GM19239 (cell line): ENCODE measurements at places on chromosomes 3 and 15.

DNA sequence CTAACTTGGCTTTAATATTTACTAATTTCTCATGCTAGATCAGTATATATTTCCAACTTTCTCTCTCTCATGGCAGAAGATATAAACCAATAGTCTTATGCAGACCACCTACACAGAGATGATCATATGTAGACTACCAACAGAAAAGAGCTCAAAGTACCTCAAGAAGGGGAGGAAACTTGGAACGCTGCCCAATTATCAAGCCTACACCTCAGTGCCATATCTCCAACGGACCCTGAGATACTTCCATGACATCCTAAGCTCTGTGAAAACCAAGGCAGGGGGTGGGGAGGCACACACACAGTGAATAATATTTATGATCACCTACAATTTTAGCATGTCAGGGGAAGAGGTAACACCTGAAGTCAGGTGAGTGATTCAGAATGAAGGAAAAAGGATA is 100.6 kb downstream of the STAG1 start:
- DNase-seq = no peak

DNA sequence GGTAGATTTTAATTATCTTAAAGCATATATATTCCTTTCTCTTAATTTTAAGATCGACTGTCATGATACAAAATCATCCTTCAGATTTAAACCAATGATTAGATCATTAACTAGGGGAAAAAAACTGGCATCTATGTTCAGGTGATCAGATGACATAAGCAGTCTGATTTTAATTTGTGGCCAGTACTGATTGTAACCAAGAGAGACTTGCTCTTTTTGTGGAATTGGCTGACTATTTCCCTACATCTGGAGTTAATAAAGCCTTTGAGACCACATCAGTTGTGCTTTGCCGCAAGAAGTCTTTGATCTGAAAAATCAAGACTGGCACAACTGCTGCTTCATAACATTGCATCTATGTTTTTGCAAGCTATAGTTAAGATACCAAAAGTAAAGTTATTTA is 148.4 kb upstream of the CGNL1 start:
- DNase-seq = no peak

DNA sequence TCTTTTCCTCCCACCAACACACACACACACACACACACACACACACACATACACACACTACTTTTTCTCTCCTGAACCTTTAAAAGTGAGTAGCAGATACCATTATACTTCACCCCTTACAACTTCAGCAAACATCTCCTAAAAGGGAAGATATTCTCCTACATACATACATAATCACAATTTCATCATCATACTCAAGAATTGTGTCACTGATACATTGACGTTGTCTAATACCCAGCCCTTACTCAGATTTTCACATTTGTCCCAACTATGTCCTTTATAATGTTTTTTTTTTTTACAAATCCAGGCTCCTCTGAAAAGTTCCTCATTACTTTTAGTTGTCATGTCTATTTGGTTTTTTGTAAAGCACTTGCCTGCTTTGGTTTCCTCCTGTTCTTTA is 18.5 kb downstream of the ABHD6 start:
- DNase-seq = no peak

DNA sequence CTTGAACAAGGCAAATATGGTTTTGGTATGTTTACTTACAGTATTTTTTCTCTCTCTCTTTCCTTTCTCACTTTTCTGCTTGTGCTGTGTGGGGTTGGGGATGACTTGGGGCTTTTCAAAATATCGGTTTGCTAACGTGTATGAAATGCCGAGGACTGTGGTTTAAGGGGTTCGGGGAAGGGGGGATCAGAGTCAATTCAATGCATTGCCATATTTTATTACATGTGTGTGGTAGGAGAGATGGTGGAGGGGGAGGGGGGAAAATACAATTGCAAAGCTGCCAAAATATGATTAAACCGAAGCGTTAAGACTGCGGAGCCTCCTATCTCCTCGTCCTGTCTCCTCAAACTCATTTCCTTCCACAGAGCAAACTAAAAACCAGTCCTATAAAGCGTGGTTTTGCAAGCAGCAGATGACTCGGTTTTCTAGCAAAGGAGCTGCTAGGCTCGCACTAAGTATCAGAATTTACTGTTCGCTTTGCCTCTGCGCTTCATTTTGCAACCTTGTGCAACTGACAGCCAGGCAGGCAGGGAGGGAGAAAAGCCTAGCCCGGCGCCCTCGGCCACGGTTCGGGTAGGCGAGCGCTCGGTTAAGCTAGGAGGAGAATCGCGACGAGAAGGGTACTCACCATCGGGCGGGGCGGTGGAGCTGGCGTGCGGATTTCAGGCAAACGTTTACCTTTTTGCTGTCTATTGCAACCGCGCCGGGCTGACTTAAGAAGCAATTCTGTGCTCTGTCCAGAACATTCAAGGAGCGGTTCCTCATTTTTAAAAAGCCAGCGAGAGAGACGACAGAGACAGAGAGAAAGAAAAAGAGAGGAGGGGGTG is 4.0 kb upstream of the NR2F2 start:
- no peak for DNase-seq

DNA sequence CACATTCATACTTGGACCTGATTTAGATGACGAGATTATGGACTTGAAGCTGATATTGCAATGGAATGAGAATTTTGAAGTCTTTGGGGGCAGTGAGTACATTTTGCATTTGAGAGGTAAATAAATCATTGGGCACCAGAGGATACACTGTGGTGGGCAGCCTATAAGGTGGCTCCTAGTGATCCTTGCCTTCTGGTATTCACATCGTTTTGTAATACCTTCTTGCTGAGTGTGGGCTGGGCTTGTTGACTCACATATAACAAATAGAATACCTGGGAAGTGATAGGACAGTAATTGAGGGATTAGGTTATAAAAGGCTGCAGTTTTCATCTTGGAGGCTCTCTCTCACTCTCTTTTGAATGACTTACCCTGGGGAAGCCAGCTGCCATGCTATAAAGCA is 605.5 kb upstream of the KCNMB2 start:
- no peak for DNase-seq

DNA sequence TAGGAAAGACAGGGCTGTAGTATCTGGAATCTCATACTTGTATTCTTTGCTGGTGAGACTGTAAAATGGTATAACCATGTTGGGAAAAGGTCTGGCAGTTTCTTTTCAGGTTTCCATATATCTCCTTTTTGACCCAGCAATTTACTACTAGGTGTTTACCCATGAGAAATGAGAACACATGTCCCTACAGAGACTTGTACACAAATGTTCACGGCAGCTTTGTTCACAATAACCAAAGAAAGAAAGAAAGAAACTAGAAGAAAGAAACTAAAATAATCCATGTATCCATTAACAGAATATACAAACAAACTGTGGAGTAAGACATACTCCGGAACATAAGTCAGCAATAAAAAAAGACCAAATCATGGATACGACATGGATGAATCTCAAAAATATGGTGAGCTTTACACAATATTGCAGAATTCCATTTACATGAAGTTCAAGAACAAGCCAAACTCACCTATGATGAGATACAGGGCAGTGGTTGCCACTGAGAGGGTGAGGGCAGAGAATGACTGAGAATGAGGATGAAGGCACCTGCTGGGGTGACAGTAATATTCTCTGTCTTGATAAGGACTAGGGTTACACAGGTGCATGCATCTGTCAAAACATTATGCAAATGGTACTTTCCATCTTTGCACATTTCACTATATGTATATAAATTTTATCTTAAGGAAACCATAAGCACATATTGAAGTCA is 2.7 kb downstream of the RFTN1 start:
- no peak for DNase-seq

- DNase-seq = peak; percentile 78
These were observed 23.2 kb downstream of the SENP8 start for GRCh38 chr15:72141171-72142084.

DNA sequence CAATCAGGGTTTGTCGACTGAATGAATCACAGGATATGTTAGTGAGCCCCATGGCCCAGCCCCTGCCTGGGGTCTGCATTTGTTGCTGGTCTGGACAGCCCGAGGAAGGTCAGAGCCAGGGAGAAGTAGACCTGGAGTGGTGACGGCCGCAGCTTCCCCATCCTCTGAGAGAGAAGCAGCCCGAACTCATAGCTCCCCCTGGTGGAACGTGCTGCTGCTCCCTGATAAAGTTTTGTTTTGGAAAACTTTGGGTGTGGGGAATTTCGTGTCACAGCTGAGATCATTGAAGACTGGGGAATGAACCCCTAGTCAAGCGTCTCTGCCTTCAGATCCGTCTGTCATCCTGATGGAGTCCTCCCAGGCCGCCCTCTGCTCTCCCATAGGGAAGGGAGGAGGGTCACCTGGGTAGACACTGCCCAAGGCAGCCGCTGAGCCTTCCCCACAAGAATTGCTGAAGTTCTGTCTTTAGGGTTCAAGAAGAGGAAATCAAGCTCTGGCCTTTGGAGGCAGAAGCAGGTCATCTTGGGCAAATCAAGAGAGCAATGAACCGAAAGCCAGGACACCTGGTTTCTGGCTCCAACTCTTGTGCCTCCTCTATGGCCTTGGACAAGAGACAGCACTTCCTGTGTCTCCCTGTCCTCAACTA is 60.5 kb downstream of the GLDN start:
- peak; percentile 28 for DNase-seq

- DNase-seq = peak; percentile 52
These were observed 33.5 kb downstream of the BCL2L10 start for GRCh38 chr15:52078876-52079700.

GRCh38 chr15:89575656-89576416 is 567 bp downstream of the TICRR start:
- peak; percentile 6 for DNase-seq

DNA sequence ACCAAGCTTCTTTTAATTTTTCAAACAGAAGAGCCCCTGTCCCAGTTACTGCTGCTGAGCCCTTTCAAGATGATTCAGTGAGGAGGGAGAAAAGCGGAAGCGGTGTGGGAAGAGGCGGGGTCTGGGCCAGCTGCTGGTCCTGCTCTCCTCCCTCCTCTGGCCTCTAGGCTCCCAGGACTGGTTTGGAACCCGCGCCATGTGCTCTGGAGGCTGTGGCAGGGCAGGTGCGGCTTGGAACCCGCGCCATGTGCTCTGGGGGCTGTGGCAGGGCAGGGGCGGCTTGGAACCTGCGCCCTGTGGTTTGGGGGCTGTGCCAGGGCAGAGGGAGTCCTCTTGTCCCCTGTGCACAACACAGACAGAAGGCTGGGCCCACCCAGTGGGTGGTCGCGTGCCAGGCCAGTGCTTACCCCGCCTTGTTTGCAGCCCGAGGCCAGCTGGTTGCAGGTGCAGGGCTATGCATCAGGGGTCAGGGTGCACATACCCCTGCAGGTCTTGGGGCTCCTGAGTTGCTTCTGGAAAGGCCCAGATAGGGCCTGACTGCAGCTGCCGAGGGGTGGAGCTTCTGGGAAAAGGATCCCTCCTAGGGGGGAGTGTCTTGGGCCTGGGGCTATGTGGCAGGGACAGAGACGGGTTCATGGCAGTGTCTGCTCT is 12.2 kb downstream of the ALG1L2 start:
- DNase-seq = peak; percentile 32

GRCh38 chr15:70976851-70977250 is 84.2 kb downstream of the LRRC49 start:
- no peak for DNase-seq

DNA sequence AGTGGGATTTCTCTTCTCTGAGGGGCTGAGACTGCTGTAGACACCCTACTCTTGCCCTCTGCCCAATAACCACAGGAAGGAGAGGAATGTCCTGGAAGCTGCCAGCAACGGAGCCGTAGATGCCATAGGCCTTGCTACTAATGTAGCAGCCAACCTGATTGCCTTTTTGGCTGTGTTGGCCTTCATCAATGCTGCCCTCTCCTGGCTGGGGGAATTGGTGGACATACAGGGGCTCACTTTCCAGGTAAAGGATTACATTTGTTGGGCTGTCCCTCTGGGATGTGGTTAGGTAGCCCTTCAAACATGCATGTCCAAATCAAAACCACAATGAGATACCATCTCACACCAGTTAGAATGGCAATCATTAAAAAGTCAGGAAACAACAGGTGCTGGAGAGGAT is 16.1 kb downstream of the SLC28A2 start:
- DNase-seq = no peak
